Activated CD4-positive, alpha-beta T cell treated with anti-CD3 and anti-CD28 coated beads, Interleukin-2, amount 50 U/mL, for 1 hour (primary cell): ENCODE measurements at places on chromosomes 7 and 10.

DNA sequence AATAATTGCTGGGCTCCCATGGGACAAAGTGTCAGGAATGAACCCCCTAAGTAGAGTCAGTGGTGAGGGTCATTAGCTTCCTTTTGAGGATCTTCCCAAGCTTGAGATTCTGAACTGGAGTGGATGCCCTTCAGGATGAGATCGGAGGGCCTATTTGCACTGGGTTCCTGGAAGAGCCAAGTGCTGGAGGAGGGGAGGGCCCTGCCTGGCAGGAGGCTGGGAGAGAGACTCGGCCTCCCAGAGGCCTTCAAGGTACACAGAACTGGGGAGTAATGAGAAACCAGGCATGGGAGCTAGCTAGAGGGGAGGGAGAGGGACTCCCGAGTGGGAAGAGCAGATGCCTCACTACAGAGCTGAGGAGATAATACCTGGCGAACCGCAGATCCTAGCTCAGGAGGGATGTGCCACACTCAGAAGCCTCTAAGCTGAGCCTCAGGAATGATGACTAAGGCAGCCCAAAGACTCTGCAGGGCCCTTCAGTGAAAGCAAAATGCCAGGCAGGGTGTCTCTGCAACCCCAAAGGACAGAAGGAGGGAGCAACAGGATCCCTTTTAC lies 9.4 kb downstream of the PDAP1 start:
- no peak for DNase-seq

DNA sequence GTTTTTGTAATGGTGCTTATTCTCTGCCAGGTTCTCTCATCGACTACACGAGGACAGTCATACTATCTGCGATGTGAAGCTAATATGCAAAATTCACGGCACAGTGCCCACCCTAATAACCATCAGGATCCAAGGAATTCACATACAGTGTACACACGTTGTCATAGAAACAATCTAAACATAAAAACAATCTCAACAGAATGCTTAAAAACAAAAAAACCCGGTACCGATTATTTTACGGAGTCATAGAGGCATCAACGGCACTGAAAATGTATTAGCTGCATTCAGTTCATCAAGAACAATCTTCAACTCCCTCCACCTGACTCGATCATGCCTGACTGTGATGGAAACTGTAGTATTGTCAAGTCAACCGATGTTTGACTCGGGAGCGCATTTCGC lies 628 bp downstream of the MRPS33 start:
- DNase-seq = no peak

DNA sequence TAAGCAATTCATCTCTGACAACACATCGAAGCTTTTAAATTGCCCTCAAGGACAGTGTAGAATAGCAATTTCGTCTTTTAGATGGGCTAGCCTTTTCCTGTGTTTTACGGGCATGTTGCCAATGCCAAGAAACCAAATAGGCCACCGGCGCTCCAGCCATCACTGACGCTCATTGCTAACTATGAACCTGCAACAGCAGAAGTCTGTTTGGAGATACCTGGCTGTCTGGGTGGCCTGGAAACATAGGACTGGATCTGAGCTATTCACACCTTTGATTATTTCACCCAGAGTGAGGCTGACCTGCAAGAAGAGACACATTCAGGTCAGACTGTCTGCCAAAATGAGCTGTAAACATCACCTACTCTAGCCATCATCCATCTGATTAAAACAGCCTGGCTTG lies 12.0 kb downstream of the KPNA7 start:
- DNase-seq = no peak

- DNase-seq = no peak
Observed at GRCh38 chr7:78769481-78770101, 683.9 kb downstream of the MAGI2 start.

DNA sequence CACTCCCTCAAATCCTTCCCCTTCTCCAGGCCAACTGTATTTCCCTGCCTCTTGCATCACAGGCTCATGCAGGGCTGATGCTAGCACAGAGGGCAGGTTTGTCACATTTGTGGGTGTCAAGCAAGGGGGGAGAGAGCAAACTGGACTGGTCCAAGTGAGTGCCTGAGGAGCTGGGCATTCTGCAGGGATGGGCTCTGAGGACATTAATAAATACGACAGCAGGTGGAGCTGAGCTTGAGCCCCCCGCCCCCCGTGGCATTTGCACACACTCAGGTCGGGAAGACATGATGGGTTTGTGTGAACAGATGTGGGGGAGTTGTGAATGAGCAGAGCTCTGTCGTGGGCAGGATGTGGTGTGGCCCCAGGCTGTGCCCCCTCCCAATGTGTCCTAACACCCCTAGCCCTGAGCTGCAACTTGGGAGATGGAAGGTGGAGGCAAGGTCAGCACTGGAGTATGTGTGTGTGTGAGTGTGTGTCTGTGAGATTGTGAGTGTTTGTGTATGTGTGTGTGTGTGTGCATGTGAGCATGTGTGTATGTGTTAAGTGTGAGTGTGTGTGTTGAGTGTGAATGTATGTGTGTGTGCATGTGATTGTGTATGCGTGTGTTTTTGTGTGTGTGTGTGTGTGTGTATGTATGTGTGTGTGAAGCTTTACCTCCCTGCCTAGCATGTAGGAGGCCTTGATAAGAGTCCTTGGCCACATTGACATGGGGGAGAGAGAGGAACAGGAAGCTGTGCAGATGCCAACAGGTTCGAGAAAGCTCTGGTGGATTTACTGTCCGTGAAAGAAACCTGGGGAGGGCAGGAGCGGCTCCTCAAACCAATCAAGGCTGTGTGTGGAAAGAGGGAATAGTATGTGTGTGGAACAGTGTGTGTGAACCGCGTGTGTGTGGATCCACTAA lies 9.1 kb downstream of the RASSF4 start:
- DNase-seq = no peak

- DNase-seq = no peak
Observed at GRCh38 chr10:13712837-13713581, 126.2 kb downstream of the PRPF18 start.

- DNase-seq = no peak
Observed at GRCh38 chr10:63376560-63377304, 89.0 kb downstream of the JMJD1C start.

GRCh38 chr10:100346351-100346764 lies 675 bp upstream of the SCD start:
- peak; percentile 42 for DNase-seq

- no peak for DNase-seq
Observed at GRCh38 chr7:46568420-46569132, 647.5 kb upstream of the IGFBP3 start.

GRCh38 chr7:15305002-15305600 lies 256.7 kb downstream of the AGMO start:
- DNase-seq = no peak

DNA sequence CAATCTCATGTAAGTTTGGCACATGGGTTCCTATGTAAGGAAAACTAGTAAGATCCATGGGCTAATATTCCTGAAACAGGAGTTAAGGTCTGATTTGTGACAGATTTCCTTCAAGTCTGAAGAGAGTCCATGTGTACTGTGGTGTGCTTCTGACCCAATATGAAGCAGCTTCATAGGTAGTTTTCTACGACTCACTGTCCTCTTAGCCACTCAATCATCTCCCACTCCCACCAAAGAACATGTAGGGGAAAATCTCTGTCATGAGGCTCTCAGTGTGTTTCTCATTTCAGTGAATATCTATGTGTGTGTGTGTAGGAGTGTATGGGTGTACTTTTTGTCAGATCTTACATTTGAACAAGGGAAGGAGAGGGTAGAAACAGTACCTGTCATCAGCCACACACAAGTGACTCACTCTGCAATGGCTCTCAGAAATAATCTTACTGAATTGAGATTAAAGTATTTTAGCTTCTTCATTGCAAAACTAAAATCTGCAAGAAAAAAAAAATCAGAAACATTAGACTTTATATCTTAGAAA lies 31.1 kb downstream of the RELN start:
- no peak for DNase-seq

- DNase-seq = no peak
Observed at GRCh38 chr10:48684792-48685623, at the start of gene WDFY4. TSS of gene WDFY4 (plus strand) at chr10:48684873. CDS start at chr10:48709733, 24,860 bp downstream.

DNA sequence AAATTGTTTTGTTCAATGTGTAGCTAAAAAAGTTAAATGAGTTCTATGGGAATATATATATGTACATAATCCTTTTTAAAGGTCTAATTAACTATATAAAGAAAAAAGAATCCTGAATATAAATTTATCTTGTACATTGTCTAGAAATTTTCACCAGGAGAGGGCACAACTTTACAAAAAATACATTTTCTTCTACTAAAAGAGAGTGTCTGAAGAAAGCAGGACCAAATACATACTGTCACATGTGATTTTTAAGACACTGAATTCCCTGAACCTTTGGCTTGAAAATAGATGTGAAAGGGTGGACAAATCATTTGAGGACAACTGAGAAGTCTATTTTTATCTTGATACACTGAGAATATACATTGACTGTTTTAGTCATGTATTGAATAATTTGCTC lies 204.3 kb downstream of the DGKB start:
- no peak for DNase-seq

DNA sequence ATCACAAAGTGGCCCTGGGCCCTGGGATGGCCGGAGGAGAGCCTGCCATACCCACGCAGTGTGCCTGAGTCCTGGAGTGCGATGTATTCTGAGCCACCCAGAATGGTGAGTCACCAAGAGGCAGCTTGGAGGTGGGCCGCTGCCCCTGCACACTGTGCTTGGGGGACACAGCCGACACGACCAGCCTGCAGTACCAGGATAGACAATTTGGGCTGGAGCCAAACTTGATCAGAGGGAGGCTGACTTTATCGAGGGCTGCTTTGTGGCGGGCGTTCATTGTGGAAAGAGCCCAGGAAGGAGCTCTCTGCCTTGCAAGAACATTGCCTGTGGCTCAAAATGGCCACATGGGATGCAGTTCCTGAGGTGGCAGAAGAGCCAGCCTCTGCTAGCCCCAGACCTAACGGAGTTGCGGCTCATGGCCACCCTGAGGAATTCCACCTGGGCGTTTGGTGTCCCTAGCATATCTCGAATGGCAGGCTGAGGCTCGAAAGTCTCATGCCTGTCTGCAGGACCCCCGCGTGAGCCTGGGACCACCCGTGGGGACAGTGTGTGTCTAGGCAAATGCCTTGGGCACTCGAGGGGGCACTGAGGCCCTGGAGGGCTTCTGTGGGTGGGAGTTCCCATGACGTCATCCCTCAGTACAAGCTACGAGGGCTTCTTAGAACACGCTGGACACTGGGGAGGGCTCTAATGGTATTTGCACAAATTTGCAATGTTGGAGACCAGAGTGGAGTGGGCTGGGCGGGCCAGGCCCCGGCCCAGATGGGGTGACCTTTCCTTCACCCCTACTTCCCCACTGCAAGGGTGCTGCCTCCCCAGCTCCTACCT lies 79.7 kb downstream of the LHPP start:
- DNase-seq = no peak

GRCh38 chr10:688312-689120 lies 952 bp downstream of the DIP2C start:
- DNase-seq = no peak

GRCh38 chr7:114160925-114161324 lies 242.1 kb upstream of the PPP1R3A start:
- DNase-seq = no peak

DNA sequence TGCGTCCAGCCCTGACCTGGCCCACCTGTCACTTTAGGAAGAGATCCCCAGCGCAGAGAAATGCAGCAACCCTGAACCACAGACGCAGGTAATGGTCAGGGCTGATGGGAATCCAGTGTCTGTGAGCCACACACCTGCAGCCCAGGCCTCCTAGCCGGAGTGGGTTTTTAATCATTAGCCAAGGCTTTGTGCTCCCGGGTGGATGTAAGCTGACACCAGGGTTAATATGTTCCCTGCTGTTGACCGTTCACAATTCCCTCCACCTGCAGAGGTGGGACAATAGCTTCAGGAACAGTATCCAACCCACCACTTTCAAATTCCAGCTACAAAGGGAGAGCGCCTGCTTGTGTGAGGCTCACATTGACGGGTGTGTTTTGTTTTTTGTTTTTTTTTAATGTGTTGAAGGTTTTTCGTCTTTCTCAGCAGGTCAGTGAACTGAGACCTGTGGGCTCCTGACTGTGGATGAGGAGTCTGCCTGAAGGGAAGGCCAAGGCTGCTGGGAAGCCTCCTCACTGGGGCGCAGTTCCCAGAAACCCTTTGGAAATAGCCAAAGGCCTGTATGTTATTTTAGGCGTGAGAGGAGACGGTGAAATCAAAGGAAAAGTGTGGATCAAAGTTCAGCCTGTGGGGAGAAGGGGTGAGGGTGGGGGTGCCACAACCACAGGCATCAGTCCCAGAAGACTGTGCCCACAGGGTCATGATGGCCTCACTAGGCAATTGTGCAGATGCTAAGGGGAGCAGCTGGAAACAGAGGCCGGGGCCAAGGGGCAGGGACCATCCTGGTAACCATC lies 111.1 kb downstream of the TNS3 start:
- no peak for DNase-seq

- no peak for DNase-seq
Observed at GRCh38 chr7:96861-97260, 95.5 kb upstream of the FAM20C start.

DNA sequence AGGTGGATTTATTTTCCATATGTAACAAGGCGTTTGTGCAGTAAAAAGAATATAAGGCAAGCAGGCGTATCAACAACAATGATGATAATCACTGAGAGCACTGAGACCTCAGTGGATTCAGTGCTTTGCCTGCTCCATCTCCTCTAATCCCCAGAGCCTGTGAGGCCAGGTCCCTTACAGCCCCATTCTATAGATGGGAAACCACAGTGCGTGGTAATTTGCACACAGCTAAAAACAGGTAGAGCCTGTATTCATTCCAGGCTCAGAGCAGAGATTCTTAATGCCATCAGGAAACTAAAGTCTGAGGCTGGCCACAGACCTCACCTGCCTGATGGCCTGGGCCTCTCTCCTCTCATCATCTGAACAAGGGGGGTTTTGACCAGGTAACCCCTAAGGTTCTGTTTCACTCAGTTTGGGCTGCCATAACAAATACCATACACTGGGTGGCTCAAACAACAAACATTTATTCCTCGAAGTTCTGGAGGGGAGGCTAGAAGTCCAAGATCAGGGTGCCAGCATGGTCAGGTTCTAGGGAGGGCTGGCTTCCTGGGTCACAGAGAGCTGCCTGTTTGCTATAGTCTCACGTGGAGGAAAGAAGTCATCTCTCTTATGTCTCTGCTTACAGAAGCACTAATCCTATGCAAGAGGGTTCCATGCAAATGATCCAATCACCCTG lies 10.3 kb upstream of the RASSF4 start:
- DNase-seq = no peak

DNA sequence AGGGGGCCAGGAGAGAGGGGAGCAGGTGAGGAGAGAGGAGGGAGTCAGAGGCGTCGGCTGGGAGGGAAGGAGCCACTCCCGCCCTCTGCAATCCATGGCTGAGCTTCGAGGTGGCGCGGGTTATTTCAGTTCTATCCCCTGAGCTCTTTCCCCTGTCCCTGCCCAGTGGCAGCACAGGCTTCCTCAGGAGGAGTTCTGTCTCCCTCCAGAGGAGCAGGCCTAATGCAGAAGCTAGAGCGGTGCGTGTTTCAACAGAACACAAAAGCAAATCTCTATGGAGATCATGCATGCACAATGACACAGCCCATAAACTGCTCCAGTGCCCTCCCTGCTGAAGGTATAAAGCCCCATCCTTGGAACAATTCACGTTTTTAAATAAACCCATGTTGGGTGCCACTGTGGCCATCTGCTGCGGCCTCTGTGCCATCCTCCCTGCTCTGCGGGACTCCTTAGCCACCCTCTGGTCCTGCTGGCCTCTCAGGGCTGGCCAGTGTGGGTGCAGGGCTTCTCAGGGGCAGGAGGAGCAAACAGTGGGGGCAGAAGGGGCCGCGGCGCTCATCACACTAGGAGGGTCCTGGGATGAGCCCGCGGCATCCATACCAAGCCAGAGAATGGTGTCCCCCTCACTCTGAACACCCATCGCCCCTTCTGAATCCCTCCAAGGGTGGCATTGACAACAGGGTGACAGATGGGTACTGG lies 192.6 kb upstream of the LYZL2 start:
- DNase-seq = no peak

GRCh38 chr10:97522071-97522470 lies 23.3 kb downstream of the UBTD1 start:
- DNase-seq = no peak

GRCh38 chr7:112172870-112173567 lies 33.2 kb downstream of the DOCK4 start:
- no peak for DNase-seq
